ENCODE measurements at places on chromosomes 2 and 18.

DNA sequence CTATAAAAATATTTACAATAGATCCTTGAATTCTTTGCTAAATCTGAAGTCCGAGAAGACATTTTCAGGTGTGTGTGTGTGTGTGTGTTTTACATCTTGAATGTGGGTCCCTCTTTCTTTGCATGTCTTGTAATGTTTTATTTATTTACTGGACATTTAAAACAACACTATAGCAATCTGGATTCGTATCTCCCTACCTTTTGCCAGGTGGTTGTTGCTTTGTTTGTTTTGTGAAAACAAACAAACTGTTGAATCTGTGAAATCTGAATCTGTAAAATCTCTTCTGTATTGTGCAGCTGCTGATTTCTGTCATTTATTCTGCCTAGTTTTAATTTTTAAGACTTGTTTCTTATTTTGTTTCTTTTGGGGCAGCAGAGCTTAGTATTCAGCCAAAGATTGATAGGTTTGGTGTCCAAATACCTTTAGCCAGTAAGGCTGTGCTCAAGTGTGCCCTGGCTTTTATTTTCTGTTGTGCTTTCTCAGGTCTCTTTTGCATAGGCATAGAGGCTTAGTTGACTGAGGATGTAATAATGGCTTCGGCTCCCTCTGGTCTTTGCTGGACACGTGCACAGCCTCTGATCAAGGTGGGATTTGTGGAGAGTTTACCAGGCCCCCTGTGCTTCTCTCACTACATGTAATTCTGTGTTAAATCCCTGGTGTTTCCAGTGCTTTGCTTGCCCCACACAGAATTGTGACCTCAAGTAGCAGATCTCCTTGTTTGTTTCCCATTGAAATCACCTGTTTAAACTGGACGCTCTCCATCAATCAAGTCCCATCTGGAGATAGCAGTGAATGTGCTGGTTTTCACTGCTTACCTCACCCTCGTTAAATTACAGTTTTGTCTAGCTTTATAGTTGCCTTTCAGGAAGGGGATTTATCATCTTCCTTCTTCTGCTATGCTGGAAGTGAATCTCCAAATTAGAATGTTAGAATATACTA is 71.1 kb downstream of the BIRC6 start:
- DNase-seq = no peak

GRCh38 chr2:9714630-9715214 is 83.9 kb upstream of the YWHAQ start:
- no peak for DNase-seq

DNA sequence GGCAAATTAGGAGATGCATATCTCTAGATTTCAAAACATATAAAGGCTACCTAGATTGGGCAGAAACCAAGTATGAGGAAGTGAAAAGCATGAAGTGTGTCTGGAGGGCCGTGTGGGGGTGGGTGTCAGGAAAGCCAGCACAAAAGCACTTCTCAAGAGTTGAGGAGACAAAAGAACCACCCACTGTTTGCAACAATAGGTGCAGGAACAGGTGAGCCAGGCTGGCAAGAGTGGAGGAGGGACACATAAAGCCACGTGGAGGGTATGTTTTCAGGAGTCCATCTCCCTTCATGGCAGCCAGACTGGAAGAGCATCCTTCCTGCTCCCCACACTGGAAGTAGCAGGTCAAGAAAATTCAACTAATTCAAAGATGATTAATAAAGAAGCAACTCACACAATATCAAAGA is 96.4 kb downstream of the CERS6 start:
- DNase-seq = no peak

DNA sequence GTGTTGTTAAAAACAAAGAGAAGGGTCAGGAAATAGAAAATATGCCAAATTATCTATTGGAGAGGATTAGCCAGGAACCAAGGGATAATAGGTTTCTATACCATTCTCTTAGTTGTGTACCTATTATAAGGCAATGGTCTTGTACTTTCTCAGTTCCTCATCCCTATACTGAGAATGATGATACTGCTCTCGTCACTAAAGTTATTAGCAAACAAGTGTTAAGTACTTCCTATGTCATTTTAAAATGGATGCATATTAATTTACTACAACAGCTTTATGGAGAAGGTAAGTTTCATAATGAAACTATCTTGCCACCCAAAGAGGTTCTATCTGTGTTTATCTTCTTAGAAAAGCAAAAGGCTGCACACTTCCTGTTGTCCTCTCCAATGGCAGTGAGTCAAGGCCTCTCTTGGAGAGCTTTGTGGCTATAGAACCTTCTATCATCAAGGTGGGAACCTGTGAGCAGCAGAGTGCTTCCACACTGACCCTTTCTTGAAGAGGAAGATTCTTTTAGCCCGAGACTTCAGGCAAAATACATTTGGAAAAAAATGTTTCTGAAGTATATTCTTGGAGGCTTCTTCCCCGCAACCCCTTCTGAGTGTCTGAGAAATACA is 460.7 kb upstream of the FANCL start:
- no peak for DNase-seq

DNA sequence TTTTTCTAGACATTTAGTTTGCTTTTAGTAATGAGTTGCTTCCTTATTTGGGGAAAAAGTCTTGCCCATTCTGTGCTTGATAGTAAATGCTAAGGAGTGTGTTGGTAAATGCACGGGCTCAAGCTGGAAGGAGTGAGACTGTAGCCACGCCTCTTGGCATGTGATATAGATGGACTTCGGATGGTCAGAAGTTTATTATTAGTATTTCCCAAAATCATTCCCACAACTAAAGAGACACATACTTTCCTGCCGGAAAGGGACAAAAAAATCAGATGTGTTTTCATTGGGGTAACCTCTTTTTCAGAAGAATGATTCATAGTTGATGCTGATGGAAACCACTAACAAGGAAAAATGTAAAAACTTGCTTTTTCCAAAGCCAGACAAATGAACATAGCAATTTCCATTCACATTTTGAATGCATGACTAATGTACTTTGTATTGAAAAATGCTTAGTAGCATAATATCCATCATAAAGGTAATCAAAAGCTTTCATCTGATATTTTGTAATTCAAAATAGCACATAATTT is 133.2 kb downstream of the ZNF532 start:
- DNase-seq = peak; percentile 93

GRCh38 chr2:151824886-151825285 is 3.3 kb downstream of the ARL5A start:
- no peak for DNase-seq

- peak; percentile 67 for DNase-seq
Observed at GRCh38 chr2:11370377-11371091, 26.1 kb upstream of the ROCK2 start.

- peak; percentile 72 for DNase-seq
Observed at GRCh38 chr2:41989501-41990180, 58.2 kb upstream of the PKDCC start.

GRCh38 chr2:226665306-226665831 is 134.3 kb downstream of the IRS1 start:
- DNase-seq = no peak

DNA sequence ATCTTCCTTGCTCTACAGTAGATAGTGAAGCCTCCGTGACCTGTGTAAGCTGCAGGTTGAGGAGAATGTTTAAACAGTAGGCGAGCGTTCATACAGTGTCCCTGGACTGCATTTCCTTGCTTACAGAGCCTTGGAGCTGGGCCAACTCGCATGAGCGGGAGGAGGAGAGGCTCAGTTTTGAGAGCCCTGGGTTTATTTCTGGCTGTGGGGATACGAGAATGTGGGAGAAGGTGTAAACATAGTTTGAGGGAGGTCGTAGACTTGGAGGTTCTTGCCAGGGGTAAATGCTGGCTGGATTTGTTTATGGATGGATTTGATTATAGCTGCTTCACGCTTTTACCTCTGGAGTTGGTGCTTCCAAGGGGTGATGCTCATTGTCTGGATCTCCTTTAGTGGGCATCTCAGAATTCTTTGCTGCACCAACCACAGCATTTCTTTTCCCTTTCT is 20.8 kb downstream of the CRIM1 start:
- peak; percentile 59 for DNase-seq

GRCh38 chr2:141946016-141946415 is 184.8 kb downstream of the LRP1B start:
- no peak for DNase-seq

DNA sequence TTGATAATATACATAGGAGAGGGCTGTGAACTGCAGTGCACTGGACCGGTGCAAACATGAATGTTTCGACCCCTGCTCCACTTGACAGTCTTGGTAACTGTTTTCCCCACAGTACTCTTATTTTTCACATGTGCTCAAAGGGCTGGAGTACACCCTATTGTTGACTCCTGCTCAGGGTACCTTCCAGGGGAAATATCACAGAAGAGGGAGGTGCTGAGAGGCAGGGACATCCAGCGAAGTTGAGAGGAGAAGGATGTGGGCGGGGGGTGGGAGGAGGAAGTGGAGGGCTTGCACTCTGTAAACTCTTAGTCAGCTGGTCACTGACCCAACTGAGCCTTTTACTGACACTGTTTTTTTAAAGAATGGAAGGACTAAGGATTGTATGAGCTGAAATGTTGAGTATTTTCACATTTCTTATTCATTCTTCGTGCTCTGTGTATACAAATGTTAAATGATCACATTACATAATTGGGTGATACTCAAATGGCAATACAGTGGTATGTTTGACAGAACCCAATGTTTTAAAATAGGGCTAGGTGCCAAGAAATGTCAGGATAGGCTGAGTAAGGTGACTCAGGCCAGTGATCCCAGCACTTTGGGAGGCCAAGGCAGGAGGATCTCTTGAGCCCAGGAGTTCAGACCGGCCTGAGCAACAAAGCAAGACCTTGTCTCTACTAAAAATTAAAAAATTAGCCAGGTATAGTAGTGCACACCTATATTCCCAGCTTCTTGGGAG is 10.0 kb downstream of the INPP4A start:
- peak; percentile 43 for DNase-seq

GRCh38 chr2:236415684-236416444 is 151.7 kb upstream of the ASB18 start:
- no peak for DNase-seq

All from cardiac fibroblast (primary cell).